Esophagus squamous epithelium (tissue), 5 donors: ENCODE measurements at places on chromosomes 16 and 17. TPM values are rescaled to one million over a fixed set of nuclear protein-coding genes. Genes with fewer than 3 reads are reported as not detected.

CTRB2 gene
- total RNA-seq, result not detected

KRTAP4-4 gene
- total RNA-seq, result not detected

ASGR2 gene
- 0.95 TPM for total RNA-seq

DNA sequence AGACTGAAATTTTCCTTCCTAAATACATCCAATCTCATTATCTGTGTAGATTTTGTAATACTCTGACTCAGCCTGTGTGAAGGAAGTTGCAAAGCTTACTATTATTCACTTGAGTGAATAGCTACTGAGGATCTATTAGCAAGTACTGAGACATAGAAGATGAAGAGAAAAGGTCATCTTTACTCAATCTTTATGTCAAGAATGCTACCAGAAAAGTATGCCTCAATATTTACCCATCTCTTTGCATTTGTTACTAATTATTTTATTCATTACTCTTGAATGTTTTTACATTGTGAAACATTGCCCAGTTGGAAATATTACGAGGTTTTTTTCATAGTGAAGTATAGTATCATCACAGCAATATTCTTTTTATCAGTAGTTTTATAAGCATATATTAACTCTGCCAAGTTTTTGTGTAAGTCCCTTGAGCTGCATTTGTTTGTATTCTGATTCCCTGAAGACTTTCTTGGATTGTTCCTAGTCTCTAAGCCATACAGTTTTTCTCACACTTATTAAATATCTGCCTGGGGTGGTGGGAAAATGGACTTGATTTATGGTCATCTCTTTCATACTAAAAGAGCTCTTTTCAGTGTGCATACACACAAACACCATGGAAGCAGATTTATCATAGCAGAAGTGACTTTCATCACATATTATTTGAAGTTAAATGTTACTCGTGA is 110.4 kb downstream of the MRTFB start:
- DNase-seq, result no peak

MEOX1 gene
- 6.1 TPM for total RNA-seq
